NCI-H1417 treated with DMSO at 0.1 percent for 48 hours (cell line): ENCODE measurements at places on chromosomes 13 and 19.

- DNase-seq: no peak
Measured at GRCh38 chr13:49146950-49147355, 73.2 kb upstream of the MLNR start.

GRCh38 chr13:55073000-55073399 lies 2044.4 kb downstream of the OLFM4 start:
- no peak for DNase-seq

- no peak for DNase-seq
Measured at GRCh38 chr13:25175431-25175830, 3.3 kb upstream of the AMER2 start.

DNA sequence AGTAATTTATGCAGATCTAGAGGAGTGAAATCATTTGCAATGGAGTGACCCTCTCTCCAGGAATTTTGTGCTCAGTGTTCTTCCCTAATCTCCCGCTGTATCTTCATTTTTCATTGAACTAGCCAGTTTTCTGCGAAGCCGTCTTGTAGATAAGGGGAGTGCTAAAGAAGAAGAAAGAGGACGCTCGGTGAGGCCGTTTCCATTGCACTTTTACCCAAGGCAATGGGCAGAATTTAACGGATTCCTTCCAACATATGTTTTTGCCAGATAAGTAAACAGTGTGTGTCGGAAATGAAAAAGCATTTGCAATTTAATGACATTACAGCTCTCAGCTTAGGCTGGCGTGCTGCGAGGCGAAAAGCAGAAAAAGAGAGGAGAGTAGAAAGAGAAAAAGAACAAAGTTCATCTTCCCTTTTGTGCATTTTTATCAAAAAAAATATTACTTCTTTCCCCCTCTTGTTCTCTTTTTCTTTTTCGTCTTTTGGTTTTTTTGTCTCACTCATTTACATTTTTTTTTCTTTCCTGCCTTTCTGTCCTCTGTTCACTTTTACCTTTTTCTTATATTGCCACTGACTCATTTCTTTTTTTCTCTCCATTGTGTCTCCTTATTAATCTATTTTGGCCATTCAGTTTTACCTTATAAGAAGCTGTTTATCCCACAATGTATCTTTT lies 49.9 kb downstream of the SOX21 start:
- no peak for DNase-seq

GRCh38 chr19:38044267-38045111 lies 137.5 kb downstream of the SIPA1L3 start:
- DNase-seq: no peak

- no peak for DNase-seq
Measured at GRCh38 chr13:65347420-65348030, 1882.6 kb downstream of the PCDH9 start.

DNA sequence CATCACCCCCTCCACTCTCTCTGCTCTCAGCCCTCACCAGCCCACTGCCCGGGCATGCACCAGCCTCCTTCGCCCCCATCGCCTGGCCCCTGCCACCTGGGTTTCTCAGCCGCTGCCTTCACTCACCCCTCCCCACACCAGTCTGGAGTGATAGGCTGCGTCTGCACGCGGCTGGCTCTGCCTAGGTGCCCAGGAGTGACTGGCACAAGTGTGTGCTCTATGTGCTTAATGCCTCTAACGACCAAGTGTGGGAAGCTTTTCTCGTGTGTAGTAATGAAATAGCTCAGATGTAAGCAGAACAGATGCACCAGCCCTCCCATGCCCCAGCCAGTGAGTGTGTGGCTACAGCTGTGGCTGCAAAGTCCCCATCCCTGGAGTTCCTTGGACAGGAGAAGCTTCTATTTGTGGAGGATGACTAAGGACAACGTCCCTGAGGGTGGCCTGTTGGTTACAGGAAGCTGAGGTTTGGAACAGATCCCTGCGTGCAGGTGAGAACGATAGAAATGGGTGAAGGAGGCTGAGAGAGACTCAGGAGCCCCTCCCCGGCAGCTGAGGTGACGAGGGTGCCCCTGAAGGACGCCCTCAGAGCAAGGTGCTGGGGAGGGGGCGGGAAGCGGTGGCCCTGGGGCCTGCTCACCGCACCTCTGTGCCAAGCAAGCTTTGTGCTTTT lies 35.6 kb downstream of the ATP11A start:
- peak; percentile 33 for DNase-seq

DNA sequence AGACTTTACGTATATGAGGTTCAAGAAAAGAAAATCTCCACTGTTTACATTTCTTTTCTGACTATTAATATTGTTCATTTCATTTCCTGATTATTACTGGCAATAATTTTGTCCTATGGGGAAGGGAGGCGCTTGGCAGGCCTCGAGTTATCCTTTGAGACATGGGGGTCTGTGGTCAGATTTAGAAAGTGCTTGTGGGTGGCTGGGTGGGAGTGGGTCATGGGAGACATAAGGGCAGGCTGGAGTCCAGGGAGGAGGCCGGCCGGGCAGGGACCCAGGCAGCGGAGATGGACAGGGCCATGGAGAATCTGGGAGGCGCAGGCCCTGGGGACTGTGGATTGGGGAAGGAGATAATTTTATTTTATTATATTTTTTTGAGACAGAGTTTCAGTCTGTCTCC lies 40.1 kb downstream of the LTBP4 start:
- DNase-seq: no peak

- peak; percentile 84 for DNase-seq
Measured at GRCh38 chr19:5790559-5791520, at the start of gene DUS3L. Gene DUS3L, minus strand, starts transcription at chr19:5791163. Its CDS starts 22 bp downstream, at chr19:5791141.

DNA sequence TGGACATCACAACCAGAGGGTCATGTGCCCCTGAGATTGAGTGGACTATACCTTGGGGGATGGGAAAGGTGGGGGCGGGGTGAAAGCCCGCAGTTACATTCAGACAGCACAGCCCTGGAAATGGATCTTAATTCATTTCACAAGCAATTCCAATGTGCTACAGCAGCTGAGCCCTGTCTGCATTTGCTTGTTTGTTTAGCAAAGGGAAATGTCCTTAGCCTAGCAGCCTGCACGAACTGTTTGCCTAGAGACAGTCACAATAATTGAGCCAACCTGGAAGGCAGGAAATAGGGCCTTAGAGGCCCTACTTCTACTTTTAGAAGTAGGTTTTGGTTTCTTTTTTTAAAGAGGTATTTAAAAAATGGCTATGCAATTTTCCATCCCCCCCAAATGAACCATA lies 177.3 kb upstream of the KL start:
- DNase-seq: peak; percentile 35

DNA sequence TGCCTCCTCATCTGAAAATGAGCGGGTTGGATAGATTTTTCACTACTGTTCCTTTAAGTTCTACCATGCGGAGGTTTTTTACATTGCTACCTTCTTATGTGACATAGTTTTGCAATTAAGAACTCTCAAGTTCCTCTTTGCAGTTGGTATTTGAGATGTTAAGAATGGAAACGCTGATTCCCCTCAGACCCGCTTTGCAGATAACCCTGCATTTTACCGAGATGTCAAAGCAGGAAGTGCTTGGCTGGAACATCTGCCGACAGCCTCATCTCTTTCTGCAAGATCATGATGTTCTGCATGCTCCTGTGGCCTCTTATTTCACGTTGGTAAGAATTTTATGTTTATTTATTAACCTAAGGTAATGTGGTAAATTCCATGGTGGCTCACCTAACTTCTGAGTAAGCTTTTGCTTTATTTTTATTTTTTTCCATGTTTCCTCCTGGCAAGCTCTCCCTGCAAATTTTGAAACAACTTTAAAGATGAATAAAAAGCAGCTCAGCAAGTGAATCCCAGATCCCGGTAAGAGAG lies 22.5 kb downstream of the PABPC3 start:
- DNase-seq: no peak
